ENCODE measurements at places on chromosomes 16 and 17. TPM values are rescaled to one million over a fixed set of nuclear protein-coding genes. Genes with fewer than 3 reads are reported as not detected.

DNA sequence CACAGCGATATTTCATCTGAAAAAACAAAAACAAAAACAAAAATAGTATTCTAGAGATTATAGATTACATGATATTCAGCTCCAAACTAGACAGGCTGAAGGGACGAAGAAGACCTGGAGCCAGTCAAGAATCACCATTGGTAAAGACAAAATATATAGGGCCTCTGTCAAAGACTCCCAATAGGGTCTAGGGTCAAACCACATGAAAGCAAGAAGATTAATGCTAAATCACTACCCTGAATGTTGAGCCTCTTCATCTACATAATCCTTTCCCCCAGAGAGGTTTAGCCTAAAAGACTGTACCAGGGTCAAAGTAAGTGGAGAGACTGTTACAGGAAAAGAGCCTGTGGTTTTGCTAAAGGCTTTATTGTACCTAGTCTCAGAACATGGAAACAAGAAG, 10.8 kb upstream of the NME1 start:
- no peak for DNase-seq

SMIM22 gene
- 603 TPM for polyA plus RNA-seq

DNA sequence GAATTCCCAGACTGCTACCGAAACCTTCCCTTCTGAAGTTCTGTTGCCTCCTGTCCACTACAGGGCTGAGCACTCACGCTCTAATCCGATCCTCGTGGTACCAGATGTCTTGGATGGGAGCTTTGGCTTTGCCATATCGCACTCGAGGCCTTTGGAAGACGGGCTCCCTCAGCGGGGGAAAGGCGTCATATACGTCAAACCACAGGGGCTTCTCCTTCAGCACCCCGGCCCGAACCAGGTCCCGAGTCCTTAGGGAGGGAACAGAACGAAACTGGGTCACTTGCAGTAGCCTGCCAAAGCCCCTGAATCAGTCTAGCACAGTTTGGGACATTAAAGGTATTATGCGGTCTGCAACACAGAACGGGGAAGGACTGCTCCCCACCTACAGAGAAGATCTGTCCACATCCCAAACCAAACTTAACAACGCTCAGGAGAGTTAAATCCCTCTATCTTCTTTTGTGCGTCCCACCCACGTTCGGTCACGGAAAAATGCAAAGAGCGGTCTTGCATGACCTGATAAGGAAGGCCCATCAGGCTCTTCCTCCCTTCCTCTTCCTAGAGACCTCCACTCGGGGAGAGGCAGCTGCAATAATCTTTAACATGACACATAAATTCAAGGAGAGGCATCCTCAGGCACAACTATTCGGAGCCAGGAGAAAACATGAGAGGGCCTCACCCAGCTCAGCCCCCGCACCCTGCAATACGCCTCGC, 526 bp downstream of the MRPS23 start:
- DNase-seq = no peak

JPH3 gene
- polyA plus RNA-seq = 0.22 TPM

DNA sequence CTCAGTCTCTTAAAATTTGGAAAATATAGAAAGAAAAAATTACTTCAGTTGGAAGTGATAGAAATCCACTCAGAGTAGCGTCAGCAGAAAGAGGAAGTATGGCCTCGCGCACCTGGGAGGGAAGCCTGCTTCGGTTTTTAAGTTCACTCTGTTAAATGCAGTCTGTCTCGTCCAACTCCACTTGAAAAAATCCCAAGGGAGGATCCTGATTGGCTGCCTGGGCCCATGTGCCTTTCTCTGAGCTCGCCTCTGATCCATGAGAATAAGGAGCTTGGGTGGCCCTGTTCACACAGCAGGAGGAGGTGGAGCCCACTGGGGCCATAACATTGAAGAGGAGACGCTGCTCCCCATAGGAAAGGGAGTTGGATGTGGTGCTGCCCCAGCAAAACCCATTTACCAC, 40.7 kb downstream of the DNAJA2 start:
- no peak for DNase-seq

DNA sequence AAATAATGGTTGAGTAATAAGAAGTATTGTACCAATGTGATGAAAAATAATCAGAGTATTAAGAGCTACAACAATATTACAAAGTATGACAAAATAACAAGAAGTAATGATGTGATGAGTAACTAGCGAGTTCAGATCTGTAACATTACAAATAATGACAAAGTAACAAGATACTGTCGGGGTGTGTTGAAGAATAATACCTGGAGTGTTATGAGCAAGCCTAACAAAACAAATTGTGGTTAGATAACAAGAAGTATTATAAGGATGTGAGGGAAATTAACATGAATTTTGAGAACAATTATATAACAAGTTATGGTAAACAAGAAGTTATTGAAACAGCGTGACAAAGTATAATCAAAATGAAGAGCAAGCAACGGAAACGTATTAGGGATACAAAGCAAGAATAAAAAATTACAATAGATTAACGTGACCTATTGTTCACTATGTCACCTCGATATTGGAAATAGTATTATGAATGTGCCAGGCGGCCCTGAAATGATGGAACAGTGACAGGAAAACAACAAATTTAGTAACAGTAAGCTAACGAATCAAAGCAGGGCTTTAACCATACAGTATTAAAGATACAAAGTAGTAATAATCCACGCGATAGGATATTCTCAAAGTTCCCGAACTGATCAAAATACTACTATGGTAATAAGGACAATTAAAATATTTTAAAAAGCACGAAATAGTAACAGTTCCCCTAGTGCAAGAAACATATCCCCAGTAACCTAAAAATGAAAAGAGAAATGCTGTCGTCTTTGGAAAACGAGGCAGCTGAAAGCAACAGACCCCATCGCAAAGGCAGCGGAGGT, 1.6 kb downstream of the TBX4 start:
- no peak for DNase-seq

- DNase-seq = no peak
Observed at GRCh38 chr17:29625037-29625750, 2.5 kb upstream of the CORO6 start.

Data from small intestine (tissue), 16 donors.